ENCODE measurements at places on chromosomes 3 and 15. TPM values are rescaled to one million over a fixed set of nuclear protein-coding genes. Genes with fewer than 3 reads are reported as not detected.
A peak's percentile ranks its signal among the peaks of the same experiment; 100 is the strongest.

The FBXW12 gene
- not detected for total RNA-seq

The ARHGEF26 gene
- total RNA-seq, result 1.3 TPM

The IL1RAP gene
- 10.8 TPM for total RNA-seq

The PRTG gene
- total RNA-seq, result 4.0 TPM

The ERC2 gene
- total RNA-seq, result 0.26 TPM

The SCN11A gene
- total RNA-seq, result under 0.01 TPM

The ISLR gene
- total RNA-seq, result 14.0 TPM

DNA sequence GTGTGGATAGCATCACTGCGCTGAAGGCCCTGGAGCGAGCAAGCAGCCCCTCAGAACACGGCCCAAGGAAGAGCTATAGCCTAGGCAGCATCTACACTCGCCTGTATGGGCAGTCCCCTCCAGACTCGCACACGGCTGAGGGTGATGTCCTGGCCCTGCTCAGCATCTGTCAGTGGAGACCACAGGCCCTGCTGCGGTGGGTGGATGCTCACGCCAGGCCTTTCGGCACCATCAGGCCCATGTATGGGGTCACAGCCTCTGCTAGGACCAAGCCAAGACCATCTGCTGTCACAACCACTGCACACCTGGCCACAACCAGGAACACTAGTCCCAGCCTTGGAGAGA lies 20.5 kb downstream of the ATRIP start:
- DNase-seq, result no peak

GRCh38 chr15:31330836-31331235 lies 4.2 kb downstream of the KLF13 start:
- DNase-seq, result no peak

- DNase-seq, result peak; percentile 75
Measured at GRCh38 chr3:43389388-43390254, 103.3 kb downstream of the SNRK start.

- no peak for DNase-seq
Measured at GRCh38 chr3:45579251-45579650, 15.3 kb upstream of the LIMD1 start.

DNA sequence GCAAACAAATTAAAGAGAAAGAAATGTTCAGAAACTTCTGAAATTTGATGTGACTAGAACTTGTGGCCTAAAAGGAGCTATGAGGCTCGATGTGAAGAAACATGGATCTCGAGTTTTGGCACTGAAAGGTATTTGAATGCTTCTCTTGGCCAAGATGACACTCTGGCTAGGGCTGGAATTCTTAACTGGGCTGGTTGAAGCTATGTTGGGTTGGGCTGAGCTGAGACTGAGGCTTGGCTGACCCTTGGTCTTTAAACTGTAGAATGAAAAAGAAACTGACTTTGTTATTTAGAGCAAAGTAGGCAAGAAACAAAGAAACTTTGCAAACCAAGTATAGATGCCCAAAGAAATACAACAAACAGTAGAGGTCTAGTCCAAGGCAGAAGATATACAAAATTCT lies 28.1 kb upstream of the CLDN16 start:
- DNase-seq, result no peak

- DNase-seq, result peak; percentile 85
Measured at GRCh38 chr3:142896201-142896755, 7.4 kb upstream of the PCOLCE2 start.

DNA sequence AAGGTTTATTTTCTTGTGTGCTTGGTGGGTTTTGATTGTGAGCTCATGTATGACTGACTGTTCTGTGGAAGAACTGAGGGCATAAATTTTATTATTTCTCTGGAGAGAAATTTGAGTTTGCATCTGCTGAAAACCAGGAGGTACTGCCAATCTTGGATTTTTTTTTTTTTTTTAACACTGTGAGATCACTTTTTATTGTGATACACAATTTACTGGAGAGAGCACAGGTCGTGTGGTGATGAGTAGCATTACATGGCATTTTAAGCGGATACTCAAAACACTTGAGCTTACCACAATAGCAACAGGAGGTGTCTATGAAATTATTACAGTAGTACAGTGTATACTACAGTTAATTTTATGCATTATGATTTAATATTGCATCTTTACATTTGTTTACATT lies 237.4 kb downstream of the MFSD1 start:
- no peak for DNase-seq

GRCh38 chr3:177263615-177264368 lies 66.5 kb upstream of the TBL1XR1 start:
- peak; percentile 41 for DNase-seq

DNA sequence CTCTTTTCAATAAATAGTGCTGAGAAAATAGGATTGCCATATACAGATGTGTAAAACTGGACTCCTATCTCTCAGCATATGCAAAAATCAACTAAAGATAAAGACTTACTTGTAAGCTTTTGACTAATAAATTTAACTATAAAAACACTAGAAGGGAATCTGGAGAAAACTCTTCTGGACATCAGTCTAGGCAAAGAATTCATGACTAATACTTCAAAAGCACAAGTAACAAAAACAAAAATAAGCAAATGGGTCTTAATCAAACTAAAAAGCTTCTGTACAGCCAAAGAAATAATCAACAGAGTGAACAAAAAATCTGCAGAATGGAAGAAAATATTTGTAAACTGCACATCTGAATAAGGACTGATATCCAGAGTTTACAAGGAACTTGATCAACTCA lies 1122.2 kb downstream of the TBL1XR1 start:
- DNase-seq, result no peak

- no peak for DNase-seq
Measured at GRCh38 chr15:51752888-51753287, 1.5 kb downstream of the TMOD2 start.

DNA sequence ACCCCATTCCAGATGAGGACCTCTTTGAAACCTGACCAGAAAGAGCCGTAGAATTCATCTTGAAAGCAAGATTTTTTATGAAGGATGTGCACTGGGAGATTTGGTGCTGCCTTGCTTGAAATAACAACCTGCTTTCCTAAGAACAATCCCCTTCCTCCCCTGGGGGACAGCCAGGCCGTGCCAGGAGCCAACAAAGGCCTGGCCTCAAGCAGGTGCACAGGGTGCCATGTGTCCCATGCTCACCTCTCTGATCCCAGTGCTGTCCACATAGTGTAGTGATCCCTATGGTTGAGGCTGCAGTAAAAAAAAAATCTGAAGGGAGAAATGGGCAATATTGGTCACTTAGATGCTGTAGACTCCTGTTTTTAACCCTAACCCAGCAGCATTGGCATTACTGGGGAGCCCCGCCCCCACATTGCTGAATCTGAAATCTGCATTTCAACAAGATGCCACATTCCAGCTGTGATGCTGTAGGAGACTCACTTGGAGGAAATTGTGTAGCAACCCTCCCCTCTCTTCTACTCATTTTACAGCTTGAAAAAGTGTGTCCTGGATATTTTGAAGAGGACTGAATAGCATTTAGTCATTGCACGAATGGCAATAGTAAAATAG lies 171.2 kb downstream of the APBA2 start:
- no peak for DNase-seq

- DNase-seq, result no peak
Measured at GRCh38 chr3:11317300-11317699, 45.1 kb downstream of the ATG7 start.

DNA sequence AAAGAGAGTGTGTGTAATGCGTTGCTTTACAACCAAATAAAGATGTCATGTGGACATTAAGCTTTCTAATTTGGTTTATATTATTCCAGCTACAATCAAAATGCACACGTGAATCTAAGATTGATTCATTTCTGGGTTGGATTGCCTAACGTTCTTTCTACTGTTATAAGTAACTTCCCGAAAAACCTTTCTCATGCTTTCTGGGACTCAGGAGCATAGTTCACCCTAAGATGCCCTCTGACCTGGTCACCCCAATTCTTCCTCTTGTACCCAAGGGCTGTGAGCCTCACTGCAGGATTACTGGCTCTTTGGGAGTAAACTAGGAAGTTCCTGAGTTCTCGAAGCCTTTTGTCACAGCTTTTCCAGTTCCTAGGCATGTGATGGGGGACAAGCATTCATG lies 12.7 kb upstream of the LMCD1 start:
- no peak for DNase-seq

DNA sequence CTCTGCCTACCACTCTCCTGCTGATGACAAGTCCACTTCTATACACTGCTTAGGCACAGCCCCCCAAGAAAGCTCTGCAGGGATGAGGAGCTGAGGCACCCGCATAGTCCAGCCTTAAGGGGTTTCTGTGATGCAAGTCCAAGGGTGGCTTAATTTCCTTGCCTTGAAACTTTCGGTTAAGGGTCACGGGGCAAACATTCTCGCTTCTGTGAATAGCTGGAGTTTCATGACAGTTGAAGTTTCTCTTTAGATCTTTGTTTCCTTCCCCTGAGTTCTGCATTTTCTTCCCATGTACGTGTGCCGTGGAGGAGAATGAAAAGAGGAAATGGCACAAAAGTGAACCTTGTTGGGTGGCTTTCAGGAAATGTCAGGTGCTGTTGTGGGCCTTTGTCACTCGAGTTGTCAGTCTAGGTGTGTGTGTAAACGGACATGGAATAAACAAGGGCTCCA lies 7.0 kb downstream of the GPR160 start:
- no peak for DNase-seq

DNA sequence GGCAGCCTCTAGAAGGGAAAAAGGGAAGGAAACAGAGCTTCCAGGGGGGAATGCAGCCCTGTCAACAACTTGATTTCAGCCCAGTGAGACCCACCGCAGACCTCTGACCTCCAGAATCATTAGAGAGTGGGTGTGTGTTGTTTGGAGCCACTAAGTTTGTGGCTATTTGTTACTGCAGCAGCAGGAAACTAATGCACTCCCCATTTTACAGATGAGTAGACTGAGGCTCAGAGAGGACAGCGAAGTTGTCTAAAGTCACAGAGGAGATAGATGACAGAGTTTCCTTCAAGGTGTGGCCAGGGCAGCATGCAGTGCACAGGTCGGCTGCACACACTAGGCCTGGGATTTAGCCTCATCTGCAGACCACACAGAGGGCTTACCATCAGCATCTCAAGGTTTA lies 81.8 kb upstream of the ALDH1L1 start:
- DNase-seq, result no peak

GRCh38 chr15:66830358-66830757 lies 128.3 kb downstream of the SMAD6 start:
- DNase-seq, result peak; percentile 74

- no peak for DNase-seq
Measured at GRCh38 chr15:27084844-27085243, 113.9 kb downstream of the GABRG3 start.

- DNase-seq, result peak; percentile 20
Measured at GRCh38 chr15:33107950-33108349, 86.6 kb downstream of the FMN1 start.

- no peak for DNase-seq
Measured at GRCh38 chr3:134606033-134607025, 44.5 kb downstream of the KY start.

GRCh38 chr15:31065824-31066223 lies 35.7 kb downstream of the TRPM1 start:
- no peak for DNase-seq

GRCh38 chr3:59443618-59444293 lies 393.9 kb upstream of the CFAP20DC start:
- DNase-seq, result no peak

DNA sequence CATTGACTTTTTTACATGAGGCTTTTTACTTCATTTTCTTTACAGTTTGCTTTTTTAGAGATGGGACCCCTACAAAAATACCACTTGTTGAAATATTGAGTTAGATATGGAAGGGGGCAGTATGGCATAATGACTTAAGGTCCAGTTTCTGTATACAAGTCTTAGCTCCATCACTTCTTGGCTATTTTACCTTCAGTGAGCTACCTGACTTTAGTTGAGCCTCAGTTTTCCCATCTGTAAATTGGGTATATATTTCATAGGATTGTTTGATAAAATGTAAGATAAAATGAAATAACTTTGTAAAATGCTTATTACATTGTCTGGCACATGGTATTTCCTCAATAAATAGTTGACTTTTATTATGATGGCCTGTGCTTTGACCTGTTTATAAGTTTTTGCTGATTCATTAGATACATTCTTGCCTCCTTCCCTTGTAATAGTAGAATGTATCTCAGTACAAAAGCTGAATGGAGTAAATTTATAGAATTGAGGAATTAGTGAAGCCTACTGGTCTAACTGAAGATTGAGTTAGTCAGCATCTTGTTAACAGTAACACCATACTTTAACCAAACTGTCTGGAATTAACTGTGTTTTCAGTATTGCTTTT lies 27.6 kb downstream of the TBC1D23 start:
- no peak for DNase-seq

GRCh38 chr3:124592658-124593441 lies 137.4 kb upstream of the UMPS start:
- no peak for DNase-seq

- no peak for DNase-seq
Measured at GRCh38 chr3:172288651-172289050, 159.6 kb downstream of the GHSR start.

- no peak for DNase-seq
Measured at GRCh38 chr3:129004639-129005295, 3.7 kb downstream of the EFCC1 start.

DNA sequence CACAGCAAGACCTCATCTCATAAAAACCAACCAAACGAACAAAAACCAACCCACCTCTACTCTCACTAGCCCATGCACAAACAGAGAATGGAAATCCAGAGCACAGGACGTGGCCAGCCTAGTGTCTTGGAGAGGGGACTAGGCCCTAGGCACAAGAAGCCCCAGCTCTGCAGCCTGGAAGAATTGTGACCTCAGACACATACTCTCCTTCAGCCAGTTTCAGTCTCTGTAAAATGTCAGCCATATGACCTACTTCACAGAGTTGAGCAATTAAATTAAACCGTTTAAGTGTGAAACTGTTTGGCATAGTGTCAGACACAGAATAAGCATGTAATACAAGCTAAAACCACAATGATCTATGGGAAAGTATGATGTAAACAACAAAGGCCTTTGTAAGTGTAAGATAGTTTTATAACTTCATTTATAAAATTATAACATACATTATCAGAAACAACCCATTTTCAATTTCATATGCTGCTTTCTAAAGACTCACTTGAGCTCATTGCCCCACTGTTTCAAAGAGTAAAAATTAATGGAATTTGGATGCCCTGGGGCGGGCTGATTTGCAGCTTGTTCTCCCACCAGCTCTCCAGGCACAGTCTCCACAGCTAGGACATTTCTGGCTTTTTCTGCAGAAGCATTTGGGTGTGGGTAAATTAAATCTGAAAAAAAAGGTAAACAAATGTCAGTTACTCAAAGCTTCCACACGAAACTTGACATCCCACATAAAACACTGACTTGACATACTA lies 32.9 kb downstream of the TBC1D2B start:
- no peak for DNase-seq

GRCh38 chr3:10505791-10506585 lies 602 bp upstream of the ATP2B2 start:
- DNase-seq, result no peak

DNA sequence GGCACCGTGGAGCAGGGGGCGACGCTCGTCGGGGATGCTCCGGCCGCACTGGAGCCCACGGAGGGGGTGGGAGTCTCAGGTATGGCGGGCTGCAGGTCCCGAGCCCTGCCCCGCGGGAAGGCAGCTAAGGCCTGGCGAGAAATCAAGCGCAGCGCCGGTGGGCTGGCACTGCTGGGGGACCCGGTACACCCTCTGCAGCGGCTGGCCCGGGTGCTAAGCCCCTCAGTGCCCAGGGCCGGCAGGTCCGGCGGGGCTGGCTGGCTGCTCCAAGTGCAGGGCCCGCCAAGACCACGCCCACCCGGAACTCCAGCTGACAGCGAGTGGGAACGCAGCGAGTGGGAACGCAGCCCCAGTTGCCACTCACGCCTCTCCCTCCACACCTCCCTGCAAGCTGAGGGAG lies 676.4 kb downstream of the SI start:
- DNase-seq, result no peak

GRCh38 chr3:190456770-190457169 lies 7.1 kb upstream of the TMEM207 start:
- no peak for DNase-seq

- peak; percentile 34 for DNase-seq
Measured at GRCh38 chr3:154972951-154973350, 107.2 kb upstream of the MME start.

All from fibroblast of lung (primary cell).